Stomach (tissue), 19 donors: ENCODE measurements at places on chromosomes 6 and 20. TPM values are rescaled to one million over a fixed set of nuclear protein-coding genes. Genes with fewer than 3 reads are reported as not detected.

DPPA5 gene
- total RNA-seq, result not detected

TRIM40 gene
- total RNA-seq, result not detected

NAPB gene
- total RNA-seq, result 0.58 TPM

SLC22A2 gene
- total RNA-seq, result not detected

HMGCLL1 gene
- total RNA-seq, result not detected

NR2E1 gene
- not detected for total RNA-seq

CD2AP gene
- total RNA-seq, result 47.8 TPM
